ENCODE measurements at places on chromosomes 5 and 9. TPM values are rescaled to one million over a fixed set of nuclear protein-coding genes. Genes with fewer than 3 reads are reported as not detected.

Gene NOXA1
- total RNA-seq = 1.1 TPM

Gene CDK7
- 24.3 TPM for total RNA-seq

Gene DOCK8
- total RNA-seq = 283 TPM

Gene SLC6A3
- total RNA-seq = not detected

Gene OR13C4
- total RNA-seq = not detected

Gene AIF1L
- 1.4 TPM for total RNA-seq

Gene NAIP
- 3.5 TPM for total RNA-seq

Gene GARIN3
- total RNA-seq = not detected

Measured in activated CD4-positive, alpha-beta T cell treated with anti-CD3 and anti-CD28 coated beads, Interleukin-2, amount 10 ng/mL, durations not matched to agents 7 days and 5 days (primary cell).